ENCODE measurements at places on chromosomes 6 and 20. TPM values are rescaled to one million over a fixed set of nuclear protein-coding genes. Genes with fewer than 3 reads are reported as not detected.

Gene PRRT1
- 1.1 TPM for total RNA-seq

Gene HLA-DPA1
- 35.7 TPM for total RNA-seq

Gene SH3BGRL2
- total RNA-seq, result 1.2 TPM

Gene TNXB
- total RNA-seq, result 8.6 TPM

Data from activated naive CD8-positive, alpha-beta T cell treated with anti-CD3 and anti-CD28 coated beads, Interleukin-2, amount 10 ng/mL, durations not matched to agents 7 days and 5 days (primary cell).